Cortex of kidney (tissue), 1 donor: ENCODE measurements at places on chromosomes 3 and 15.

- DNase-seq, result no peak
These were observed 187.9 kb downstream of the NFKBIZ start for GRCh38 chr3:102037209-102037608.

GRCh38 chr3:38542401-38543298 is 46.5 kb downstream of the EXOG start:
- no peak for DNase-seq

DNA sequence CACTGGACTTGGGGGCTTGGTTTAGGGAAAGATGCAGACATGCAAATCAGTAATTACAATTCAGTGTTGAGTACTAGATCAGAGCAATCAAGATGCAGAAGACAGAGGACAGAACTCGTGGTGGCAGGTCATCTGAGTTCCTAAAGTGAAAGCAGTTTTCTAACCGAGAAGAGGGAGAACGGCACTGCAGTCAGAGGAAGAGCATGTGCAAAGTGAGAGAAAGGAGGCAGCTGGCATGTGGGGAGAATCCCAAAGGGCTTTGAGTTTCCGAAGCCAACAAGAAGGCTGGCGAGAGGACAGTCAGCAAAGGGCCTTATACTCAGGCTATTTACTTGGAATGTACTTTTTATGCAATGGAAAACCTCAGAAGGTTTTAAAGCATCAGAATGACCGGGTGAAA is 87.0 kb downstream of the ANP32A start:
- no peak for DNase-seq

- no peak for DNase-seq
These were observed 45.0 kb downstream of the SUCNR1 start for GRCh38 chr3:151918253-151919029.

GRCh38 chr15:85002517-85002916 is 20.9 kb downstream of the PDE8A start:
- no peak for DNase-seq

DNA sequence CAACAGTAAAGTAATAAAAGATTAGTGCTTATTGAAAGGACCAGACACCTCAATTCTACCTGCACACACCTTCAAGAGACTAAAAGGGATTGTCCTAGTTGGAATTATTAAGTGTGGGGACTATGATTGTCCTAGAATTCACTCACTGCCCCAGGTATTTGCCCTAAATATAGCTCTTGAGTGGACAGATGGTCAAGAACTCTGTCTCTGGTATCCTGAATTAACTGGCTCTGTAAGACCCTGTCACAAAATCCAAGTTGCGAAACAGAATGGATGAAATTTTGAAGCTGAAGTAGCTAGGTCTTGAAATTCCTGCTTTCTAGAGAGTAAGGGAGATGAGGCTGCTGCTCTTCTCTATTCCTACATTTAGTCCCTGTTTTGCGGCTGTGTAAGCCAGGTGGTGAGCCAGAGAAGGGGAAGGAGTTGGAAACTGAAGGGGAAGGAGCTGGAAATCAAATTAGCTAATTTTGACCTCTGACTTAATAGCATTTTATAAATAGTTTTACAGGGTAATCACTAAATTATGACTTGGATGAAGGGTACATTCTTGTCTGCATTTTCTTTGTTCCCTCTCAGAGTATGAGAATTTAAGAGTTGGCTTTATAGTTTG is 34.5 kb downstream of the KBTBD12 start:
- no peak for DNase-seq

DNA sequence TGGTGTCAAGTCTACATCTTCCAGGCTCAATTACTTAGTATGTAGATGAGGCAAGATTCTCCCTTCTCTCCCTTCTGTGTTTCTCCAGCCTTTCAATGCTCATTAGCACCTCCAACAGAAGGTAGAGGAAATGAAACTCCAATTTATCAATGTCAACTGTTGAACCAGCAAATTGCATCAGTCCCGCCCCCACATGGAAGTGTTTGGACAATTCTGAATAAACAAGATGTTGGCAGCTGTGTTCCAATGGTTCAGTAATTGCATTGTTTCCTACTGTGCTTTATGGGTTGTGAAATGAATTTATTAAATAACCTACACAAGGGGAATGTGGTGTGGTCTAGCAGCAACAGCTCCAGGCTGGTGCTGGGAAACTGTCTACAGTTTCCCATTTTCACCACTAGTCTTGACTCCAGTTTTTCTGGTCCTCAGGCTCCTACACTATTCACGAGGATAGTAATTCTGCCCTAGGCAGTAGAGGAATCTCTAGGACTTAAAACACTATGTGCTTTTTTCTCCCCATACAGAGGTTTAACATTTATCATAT is 91.9 kb downstream of the MB21D2 start:
- DNase-seq, result no peak

DNA sequence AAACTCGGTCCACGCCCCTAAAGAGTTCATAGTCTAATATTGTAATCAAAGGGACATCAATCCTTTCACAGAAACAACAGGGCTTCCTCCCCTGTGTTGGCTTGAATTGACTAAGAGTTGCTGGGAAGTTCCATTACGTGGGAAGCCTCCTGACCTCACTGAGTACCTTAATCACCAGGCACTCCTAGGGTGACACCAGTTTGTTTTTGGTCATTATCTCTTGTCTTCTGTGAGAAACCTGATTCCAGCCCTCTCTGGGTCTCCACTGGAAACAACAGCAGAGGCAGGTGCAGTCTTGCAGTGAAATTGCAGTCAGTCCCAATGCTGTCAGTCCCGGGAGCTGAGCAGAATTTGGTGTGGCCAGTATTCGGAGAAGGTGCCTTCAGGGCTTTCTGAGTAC is 55.4 kb downstream of the BOC start:
- no peak for DNase-seq

GRCh38 chr3:17894434-17895060 is 152.1 kb upstream of the TBC1D5 start:
- no peak for DNase-seq
